ENCODE measurements at places on chromosomes 4 and X.

DNA sequence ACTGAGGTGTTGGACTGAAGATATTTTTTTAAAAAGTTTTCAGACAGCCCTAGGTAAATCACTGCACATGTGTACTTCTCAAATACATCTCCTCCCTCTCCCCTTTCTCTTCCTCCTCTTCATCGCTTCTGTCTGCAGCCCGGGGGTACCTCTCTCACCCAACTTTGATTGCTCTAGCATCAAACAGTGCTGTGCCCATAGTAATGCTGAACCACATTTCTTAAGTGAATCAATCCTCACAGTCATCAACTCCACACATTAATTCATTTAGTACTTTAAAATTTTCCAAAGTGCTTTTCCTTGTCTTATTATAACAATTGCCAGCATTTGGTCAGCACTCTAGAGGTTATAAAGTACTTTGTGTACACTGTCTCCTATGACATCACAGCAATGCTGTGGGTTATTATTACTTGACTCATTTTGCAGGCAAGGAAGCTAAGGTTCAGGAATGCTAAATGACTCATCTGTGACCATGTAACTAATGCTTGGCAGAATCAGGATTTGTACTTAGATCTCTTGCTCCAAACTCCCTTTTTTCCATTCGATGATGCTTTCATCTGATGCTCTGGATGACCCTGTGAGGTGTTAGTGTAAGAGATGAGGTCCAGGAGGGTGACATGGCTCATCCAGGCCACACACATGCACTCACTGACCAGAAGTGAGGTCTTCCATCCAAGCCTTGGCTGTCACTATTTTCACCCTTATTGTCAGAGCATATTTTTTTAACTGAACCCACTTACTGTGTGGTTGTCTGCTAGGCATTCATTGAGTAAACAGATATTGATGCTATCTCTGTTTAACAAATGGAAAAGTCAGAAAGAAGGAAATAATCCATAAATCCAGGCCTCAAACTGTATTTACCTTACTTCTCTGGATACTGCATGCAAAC, 58.8 kb downstream of the RHOH start:
- no peak for DNase-seq

GRCh38 chrX:148333989-148334388, 166.4 kb upstream of the AFF2 start:
- no peak for DNase-seq

- DNase-seq, result peak; percentile 51
Measured at GRCh38 chr4:159003420-159004253, 99.2 kb upstream of the RAPGEF2 start.

DNA sequence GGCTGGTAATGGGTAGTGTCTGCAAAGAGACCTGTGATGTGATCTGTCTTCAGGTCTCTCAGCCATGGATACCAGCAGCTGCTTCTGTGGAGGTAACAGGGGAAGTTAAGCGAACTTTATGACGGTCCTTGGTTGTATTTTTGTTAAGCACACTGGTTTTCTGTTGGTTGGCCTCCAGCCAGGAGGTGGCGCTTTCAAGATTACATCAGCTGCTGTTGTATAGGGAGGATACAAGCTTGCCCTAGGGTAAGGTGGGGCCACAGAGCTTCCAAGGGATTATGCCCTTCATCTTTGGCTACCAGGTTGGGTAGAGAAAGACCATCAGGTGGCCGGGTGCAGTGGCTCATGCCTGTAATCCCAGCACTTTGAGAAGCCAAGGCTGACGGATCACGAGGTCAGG, 834.2 kb upstream of the GALNTL6 start:
- DNase-seq, result no peak

DNA sequence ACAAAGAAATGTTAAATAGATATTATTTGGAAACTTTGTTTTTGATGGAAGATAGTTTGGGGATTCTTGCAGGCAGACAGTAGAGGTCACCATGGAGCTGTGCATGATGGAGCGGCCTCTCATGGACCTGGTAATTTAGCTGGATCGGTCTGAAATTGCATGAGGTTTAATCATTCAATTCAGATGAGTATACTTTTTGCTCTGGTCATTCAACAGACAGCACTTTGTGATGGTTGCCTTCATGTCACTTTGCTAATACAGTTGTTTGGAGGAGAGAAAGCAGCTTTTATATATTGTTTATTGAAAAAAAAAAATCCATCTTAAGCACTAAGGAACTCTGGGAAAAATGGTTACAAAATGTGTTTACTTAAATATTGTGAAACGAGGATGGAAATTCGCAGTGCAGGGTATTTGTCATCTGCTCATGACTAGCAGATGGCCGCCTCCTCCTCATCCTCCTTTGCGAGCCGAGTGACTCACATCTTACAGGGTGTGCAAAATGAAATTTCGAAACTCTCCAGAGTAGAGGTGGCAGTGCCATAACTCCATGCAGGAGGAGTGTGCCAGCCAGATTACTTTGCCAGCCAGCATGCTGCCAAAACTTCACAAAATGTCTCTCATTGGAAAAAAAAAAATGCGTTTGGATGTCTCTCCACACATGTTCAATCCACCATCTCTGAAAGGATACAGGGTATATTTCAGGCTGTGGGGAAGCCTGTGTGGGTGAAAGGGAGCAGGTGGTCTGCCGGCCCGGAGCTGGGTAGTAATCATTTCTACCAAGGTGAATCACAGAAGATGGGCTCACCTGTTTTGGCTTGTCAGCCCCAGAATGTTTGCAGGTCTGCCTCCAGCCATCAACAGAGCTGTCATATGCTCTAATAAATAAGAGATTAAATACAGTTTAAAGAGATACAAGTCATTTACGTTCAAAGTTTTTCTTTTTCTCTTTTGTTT, 314.9 kb upstream of the DIPK2B start:
- DNase-seq, result peak; percentile 63

- no peak for DNase-seq
Measured at GRCh38 chr4:94472056-94472826, 20.5 kb downstream of the PDLIM5 start.

DNA sequence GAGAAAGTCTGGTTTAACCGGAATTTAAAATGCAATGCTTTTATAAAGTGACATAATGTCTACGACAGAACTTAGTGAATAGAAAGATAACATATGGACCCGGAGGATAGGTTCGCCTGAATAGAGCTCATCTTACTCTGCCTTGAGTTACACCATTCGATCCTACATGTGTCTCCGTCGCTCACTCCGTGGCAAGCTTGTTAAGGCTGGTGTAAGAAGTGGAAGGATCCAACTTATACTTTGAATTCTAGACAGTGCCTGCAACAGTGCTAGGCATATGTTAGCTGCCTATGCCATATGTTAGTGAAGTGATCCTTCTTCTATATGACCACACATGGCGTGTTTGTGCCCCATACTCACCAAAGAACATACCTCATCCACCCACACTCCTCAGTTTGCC, 50.9 kb downstream of the SEL1L3 start:
- no peak for DNase-seq

- peak; percentile 47 for DNase-seq
Measured at GRCh38 chr4:53688186-53688790, 97.0 kb upstream of the LNX1 start.

- DNase-seq, result no peak
Measured at GRCh38 chr4:13193662-13194061, 290.5 kb downstream of the RAB28 start.

Data from KBM-7 (cell line).